GF-D8 (cell line): ENCODE measurements at places on chromosomes 2 and 18.

DNA sequence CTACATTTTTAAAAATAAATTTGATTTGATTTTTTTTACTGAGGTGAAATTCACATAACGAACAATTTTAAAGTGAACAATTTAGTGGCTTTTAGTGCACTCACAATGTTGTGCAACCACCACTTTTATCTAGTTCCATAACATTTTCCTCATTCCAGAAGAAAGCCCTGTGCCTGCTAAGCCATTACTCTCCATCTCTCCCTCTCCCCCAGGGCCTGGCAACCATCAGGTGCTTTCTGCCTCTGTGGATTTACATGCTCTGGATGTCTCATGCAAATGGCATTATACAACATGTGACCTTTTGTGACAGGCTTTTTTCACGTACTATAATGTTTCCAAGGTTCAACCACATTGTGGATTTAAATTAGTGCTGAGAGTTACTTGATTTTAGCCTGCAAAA, 19.9 kb upstream of the LDLRAD4 start:
- no peak for DNase-seq

DNA sequence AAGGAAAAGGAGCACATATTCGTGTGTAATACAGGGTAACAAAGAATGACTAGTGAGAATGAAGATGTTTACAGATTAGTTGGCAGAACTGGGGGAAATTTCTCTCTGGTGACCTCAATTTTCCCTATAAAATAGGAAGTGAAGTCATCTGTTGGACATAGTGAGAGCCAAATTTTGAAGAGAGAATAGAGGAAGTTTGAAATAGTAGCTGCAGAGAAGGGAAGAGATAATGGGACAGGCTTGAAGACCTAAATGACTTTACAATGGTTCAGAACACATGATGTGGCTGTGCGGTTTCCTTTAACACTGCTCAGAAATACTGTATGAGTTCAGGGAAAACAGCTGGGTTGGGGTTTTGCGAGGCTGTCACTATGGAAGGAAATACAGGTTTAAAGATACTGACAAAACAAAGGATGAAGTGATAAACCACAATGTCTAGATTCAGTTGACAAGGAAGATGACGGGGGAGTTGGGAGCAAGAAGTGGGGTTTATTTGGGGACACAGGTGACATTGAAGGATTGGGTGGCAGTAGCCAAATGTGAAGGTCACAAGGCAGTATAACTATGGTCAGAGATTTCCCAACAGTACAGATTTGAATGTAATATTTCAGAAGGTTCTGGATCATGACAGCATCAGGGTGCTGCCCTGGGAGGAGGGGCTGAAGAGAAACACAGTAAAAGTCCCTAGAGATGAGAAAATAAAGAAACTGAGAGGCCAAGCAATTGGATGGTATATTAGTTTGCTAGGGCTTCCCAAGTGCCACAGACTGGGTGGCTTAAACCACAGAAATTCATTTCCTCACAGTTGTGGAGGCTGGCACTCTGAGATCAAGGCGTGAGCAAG, 82.6 kb upstream of the TANK start:
- peak; percentile 95 for DNase-seq

GRCh38 chr2:55163274-55163721, 68.8 kb downstream of the CLHC1 start:
- DNase-seq: no peak

DNA sequence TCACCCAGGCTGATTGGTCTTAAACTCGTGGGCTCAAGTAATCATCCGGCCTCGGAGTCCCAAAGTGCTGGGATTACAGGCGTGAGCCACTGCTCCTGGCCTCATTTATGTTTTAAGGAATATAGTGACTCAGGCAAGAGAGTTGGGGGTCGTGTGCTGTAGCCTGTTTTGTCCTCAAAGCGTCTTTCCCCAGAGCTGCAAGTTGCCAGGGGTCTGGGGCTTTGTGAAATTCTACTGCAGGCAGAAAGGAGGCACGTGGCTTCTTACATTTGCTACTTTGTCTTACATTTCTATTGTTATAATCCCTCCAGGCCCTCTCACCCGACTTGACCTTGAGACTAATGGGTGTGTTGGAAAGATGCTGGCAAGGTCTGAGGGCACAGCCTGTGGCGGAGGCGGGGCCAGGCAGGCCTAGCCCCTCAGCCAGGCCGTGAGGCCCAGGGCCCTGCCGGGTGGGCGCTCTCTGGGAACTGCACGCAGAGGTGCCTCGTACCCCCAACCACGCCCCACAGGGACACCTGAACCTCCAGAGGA, 85.8 kb upstream of the NDUFV2 start:
- DNase-seq: no peak

- DNase-seq: no peak
Observed at GRCh38 chr2:235598532-235599531, 105.0 kb downstream of the AGAP1 start.

- no peak for DNase-seq
Observed at GRCh38 chr2:171584001-171584400, 61.7 kb downstream of the CYBRD1 start.

GRCh38 chr18:58996131-58996641, 131.5 kb downstream of the ZNF532 start:
- DNase-seq: no peak

GRCh38 chr18:58180738-58181353, 136.8 kb downstream of the NEDD4L start:
- DNase-seq: no peak

DNA sequence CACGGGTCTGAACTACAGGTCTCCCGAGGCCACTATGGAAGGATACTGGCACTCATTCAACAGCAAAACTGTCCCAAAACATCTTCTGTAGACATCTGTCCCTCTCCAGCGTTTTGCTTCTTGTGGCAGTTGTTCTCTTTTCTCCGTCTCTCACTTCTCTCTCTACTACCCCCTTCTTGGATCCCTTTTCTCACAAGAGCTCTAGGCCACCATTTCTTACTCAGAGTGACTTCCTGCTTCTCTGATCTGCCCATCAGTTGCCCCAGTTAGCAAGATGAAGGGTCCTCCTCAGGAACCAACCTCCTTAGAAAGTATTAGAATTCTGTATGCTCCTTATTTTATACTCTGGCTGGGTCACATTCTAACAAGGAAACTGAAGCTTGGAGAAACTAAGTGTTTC, 32.6 kb downstream of the BCL2 start:
- DNase-seq: no peak
